T-helper 2 cell treated with Interferon-gamma antibody and Interleukin-4, amounts not matched to agents 100 ng/mL and 5 ng/mL, for 36 hours (primary cell): ENCODE measurements at places on chromosomes 5 and 9. TPM values are rescaled to one million over a fixed set of nuclear protein-coding genes. Genes with fewer than 3 reads are reported as not detected.

The SLC46A2 gene
- not detected in 2 replicates for total RNA-seq

The TMEM38B gene
- total RNA-seq = 4.5 and 5.8 TPM in 2 replicates

The SLC4A9 gene
- not detected in 2 replicates for total RNA-seq

The GABRA1 gene
- total RNA-seq = not detected in 2 replicates

The ADAMTS12 gene
- total RNA-seq = not detected in 2 replicates

The PALM2AKAP2 gene
- not detected in 2 replicates for total RNA-seq

The SNX24 gene
- total RNA-seq = 2.8 and 3.3 TPM in 2 replicates

The LCN9 gene
- total RNA-seq = not detected in 2 replicates

The CNTLN gene
- total RNA-seq = 1.7 and 1.8 TPM in 2 replicates

The CFAP90 gene
- not detected in 2 replicates for total RNA-seq

The ZNF883 gene
- 0.09 and 0.11 TPM in 2 replicates for total RNA-seq

The GTF2H2 gene
- 22.3 and 22.5 TPM in 2 replicates for total RNA-seq

The NKD2 gene
- 33.6 and 34.4 TPM in 2 replicates for total RNA-seq

The CTXN3 gene
- not detected in 2 replicates for total RNA-seq
